Suppressor macrophage (primary cell): ENCODE measurements at places on chromosomes 12 and 14.
A peak's percentile ranks its signal among the peaks of the same experiment; 100 is the strongest.

GRCh38 chr14:28754209-28754985 lies 12.2 kb upstream of the FOXG1 start:
- DNase-seq: peak; percentile 66

GRCh38 chr14:96797582-96798349 lies 584 bp downstream of the VRK1 start:
- no peak for DNase-seq

- no peak for DNase-seq
Measured at GRCh38 chr12:119840582-119840981, 36.5 kb downstream of the CIT start.

GRCh38 chr14:68951035-68951797 lies 27.9 kb downstream of the ACTN1 start:
- peak; percentile 95 for DNase-seq

DNA sequence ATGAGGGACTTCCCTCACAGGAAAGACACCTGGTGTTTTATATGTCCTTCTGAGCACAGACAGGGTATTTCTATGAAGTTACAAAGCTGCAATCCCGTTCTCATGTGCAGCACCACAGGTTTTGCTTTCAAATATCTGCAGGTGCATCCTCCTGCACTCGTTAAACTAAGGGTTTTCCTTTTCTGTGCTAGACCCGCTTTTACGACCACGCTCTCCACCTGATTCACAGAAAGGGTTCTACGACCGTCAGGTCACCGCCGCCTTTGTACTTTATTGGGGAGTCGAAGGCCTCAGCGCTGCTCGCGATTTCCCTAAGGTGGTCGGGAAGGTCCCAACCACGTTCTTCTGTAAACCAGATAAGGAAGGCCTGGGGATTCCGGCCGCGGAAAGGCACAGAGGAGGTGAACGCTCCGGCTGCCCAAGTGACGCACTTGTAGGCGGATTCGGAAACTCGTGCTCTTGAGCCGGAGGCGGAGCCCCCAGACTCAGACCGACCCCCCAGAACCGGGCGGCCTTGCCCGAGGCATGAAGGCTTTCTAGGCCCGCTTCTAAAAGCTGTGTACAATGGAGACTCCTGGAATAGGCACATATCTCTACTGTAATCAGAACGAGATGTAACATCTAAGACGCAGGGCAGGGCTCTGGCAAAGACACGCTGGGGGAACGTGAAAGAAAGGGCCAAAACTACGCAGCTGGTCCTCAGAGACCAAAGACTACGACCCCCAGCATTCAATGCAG lies 995 bp upstream of the HSP90B1 start:
- DNase-seq: peak; percentile 89

DNA sequence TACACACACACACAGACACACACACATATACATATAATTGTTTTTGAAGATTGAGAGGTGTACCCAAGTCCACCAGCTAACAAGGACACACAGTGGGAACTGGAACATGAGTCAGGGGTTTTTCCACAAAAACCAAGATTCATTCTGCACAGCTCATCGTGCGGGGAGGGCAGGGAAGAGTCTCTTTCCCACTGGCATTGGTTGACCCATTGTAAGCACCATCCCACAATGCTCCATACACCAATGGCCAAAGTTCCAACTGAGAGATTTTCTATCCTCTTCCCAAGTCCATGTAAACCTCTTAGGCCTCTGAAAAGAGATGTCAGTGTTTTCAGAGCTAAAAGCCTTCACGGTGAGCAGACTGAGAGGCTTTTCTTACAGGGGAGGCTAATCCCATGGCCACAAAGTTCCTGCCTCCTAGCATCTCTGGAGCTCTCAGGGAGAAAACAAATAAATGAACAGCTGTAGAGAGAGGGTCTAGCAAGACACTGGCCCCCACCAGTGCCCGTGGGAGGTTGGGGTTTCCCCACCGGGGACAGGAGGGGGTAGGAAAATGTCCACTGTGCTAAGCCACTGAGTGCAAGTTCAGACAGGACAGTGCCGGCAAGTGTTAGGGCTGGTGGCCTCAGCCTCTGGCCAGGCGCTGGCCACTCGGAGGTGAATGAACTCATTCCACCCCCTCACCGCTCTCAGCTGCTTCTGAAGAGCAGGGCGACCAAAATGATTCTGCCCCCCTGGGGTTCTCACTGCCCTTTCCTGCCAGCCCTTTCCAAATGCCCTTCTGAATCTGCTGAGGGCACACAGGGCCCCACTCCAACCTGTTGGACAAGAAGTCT lies 21.5 kb upstream of the TC2N start:
- no peak for DNase-seq

DNA sequence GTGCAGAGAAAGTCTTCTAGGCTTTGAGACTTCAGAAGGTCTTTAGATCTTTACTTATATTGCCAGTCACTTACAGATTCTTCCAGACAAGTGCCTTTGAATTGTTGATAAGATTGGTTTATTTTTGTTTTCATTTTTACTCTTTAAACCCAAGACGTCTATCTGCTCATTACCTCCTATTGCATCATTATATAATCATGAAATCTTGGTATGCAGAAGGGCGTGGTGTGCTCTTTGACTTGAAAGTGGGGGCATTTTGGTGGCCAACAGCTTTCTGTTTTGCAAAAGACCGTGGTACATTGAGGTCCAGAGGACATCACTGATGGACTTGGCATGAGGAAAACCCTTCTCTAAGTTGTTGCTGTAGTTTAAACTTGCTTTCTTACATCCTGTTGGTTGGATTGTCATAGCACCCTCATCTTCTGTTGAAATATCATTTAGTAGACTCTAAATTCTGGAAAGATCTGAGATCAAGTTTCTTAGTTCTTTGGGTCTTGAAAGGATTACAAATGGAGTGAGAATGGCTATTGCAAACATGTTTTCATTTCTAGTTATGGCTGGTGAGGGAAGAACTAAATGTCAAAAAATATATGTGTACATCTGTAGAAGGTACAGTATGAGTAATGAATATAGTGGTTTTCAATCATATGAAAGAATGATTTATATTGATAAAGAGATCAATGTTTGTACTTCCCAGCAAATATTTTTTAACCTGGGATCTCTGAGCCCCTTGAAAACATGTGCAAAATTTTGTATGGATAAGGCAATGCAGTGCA lies 441.8 kb downstream of the NRXN3 start:
- no peak for DNase-seq

GRCh38 chr14:73884438-73885190 lies 2.0 kb upstream of the ZNF410 start:
- DNase-seq: no peak

DNA sequence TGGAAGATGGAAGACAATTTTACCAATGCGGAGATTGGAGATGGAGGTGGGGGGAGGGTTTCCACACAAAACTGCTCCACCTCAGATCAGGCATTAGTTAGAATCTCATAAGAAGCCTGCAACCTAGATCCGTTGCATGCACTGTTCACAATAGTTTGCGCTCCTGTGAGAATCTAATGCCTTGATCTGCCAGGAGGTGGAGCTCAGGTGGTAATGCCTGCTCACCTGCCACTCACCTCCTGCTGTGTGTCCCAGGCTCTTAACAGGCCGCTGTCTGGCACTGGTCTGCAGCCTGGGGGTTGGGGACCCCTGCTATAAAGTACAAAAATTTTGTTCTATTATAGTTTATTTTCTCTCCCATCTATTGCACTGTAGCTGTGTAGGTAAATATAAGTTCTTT lies 84.9 kb upstream of the FOXG1 start:
- DNase-seq: no peak

- DNase-seq: no peak
Measured at GRCh38 chr12:52795694-52796428, at the start of gene KRT3. TSS of gene KRT3 (minus strand) at chr12:52796117. CDS start at chr12:52796042, 75 bp downstream.

GRCh38 chr12:103379670-103380069 lies 116.1 kb downstream of the C12orf42 start:
- DNase-seq: no peak

- no peak for DNase-seq
Measured at GRCh38 chr14:48274826-48275225, 599.4 kb upstream of the MDGA2 start.

GRCh38 chr12:32569259-32569658 lies 109.8 kb upstream of the DNM1L start:
- DNase-seq: no peak
